GM04503 (cell line): ENCODE measurements at places on chromosomes 12 and 14.
A peak's percentile ranks its signal among the peaks of the same experiment; 100 is the strongest.

GRCh38 chr14:73896521-73896920, 9.9 kb downstream of the ZNF410 start:
- DNase-seq: no peak

DNA sequence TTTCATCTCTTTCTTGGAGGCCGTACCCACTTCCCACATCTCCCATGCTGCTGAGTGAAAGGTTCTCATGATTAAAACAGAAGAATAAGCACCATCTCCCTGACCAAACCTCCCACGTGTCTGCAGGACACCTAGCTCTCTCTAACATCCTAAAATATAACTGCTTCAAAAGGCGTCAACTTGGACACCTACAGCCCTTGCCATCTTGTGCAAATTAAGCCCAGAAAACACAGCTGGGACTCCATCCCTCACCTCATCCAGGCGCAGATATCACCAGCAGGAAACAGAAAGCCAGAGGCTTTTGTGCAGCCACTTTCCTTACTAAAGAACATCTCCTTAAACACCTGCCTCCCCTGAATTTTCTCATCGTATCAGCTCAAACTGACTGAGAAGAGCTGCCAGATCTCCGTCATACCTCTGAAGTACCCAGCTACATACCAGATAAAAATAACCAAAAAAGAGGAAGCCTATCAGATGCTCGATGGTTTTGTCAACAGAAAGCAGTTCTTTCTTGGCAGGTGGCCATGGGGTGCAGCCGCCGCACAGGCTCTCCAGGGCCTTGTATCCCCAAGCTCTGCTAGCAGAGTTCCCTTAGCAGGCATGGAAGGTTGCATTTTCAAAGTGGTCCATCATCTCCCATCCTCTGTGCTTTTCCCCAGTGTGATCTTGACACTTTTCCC, 28.8 kb downstream of the MAP3K9 start:
- no peak for DNase-seq

DNA sequence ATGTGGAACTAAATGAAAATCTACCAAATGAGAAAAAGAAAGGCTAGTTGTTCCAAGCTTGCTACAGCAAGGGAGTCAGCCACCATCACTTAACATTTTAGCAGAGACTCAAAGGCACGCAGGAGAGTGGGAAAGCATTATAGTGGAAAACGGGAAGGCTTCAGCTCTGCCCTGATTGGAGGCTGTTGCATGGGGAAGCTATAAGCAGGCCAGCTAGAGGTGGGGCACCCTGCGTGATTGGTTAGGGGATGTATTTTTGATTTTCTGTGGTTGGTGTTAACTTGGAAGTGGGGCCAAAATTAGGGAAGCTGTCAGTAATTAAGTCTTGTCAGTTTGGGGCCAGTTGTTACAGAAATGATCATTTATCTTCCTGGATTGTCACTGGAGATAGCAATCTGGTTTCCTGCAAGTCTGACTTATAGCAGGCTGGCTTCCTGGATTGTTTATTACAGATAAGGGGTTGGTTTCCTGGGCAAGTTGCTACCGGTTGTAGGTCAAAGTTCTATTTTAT, 93.9 kb downstream of the FAR2 start:
- DNase-seq: no peak

- DNase-seq: no peak
Measured at GRCh38 chr12:21907948-21908837, 33.0 kb downstream of the ABCC9 start.

DNA sequence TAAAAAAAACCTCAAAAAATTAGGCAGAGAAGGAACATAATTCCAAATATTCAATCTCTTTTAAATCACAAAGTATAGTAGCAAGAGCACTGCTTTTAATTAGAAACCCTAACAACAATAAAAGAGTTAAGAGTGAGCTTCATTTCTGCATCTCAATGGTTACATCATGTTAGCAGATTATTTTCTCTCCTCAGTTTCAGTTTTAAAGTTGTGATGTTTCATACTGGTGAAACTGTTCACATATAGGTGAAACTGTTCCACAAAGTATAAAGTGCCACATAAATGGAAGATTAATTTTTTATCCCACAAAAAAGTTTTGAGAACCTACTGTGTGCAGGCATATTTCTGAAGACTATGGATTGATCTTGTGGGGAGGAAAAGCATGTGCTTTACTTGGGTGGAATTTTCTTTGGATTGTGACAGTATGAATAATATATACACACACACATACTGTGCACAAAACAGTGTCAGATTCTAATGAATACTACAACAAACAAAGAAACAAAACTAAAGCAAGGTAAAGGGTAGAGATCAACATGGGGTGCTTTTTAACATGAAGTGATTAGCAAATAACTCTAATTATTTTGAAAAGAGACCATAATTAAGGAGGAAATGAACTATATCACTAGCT, 17.1 kb downstream of the LUM start:
- DNase-seq: no peak

GRCh38 chr14:105884808-105885281, 358.5 kb downstream of the TMEM121 start:
- no peak for DNase-seq

DNA sequence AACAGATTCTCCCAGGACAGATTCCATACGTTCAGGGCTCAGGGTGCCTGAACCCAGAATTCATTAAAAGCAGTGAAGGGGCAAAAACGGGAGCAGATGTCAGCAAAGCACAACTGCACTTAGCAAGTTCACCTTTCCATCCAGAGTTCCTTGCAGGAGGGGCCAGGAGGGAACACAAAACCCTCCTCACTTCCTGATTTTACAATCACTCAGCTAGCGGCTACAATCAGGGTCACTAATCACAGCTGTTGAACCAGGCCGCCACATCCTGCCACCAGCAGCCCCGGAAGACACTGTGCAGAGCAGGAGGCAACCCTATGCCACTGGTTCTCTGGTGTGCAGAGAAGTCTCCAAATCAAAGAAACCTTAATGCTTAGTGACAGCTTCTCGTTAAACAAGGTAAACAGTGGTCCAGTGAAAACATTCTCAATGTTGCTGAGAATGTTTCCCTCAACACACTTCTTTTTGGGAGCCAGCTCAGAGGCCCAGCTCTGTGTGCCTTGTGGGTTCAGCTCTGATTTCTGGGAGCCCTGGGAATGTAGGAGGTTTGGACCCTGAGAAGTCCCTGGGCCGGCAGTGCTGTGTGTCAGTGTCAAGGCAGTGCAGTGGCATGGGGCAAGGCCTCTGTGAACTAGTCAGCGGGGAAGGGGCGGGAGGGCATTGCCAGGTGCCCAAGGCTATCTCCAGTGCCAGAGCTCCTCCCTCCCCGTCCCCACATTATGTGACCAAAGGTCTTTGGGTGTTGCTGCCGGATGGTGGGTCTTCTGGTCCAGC, 54.5 kb downstream of the VCPKMT start:
- DNase-seq: no peak

DNA sequence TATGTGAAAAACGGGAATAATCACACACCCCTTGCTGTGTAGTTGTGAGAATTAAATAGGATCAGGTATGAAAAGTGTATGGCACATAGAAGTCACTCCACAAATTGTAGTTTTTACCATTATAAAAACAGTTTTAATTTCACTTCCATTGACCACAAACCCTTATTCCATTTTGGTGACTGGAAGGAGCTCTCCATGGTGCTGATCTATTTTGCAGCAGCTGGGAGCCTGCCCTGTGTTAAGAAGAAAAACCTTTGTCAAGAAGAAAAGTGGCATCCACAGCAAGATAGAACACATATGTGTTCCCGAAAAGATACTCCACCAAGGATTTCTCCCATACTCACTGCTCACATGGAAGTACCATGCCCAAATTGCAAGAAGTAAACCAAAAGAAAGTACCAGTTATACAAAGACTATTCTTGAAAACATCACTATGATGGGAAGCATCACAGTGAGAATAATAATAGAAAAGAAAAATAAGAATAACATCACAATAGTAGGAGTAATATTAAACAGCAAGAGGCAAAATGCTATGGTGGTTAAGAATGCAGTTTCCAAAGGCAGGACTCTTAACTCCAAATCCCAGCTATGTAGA, 58.7 kb downstream of the TUNAR start:
- no peak for DNase-seq

DNA sequence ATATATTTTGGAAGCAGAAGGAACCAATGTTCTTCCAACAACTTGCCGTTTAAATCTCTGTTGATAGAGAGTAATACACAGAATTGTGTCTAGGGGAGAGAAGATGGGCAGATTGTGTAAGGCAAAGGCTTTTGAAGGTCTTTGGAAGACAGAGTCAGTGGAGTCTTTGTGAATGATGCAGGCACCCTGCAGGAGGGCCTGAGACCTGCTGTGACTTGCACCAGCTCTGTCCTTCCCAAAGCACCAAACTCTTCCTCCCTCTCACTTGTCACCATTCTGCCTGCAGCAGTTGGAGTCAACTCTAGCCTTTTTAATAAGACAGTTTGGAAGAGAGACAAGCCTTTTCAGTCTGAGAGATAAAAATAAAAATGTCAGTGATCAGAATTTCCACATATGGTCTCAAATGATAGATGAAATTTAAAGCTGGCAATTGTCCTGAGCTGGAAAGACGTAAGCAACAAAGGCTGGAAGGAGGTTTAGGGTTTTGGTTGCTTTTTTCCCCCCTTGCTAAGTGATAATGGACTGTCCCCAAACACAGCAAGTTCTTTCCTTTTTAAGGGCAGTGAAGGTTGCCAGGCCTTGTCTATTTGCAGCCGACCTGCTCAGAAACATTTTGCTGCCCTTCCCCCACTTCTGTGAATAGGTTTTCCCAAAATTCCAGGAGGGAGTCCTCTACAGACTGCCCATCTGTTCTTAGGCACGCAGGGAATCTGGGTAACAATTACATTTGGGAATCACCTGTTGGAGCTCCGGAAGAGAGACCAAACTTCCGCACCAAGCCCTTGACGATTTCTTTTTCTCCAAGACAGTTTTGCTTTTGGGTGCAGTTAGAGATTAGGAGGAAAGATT, 103.0 kb upstream of the NTF3 start:
- no peak for DNase-seq

DNA sequence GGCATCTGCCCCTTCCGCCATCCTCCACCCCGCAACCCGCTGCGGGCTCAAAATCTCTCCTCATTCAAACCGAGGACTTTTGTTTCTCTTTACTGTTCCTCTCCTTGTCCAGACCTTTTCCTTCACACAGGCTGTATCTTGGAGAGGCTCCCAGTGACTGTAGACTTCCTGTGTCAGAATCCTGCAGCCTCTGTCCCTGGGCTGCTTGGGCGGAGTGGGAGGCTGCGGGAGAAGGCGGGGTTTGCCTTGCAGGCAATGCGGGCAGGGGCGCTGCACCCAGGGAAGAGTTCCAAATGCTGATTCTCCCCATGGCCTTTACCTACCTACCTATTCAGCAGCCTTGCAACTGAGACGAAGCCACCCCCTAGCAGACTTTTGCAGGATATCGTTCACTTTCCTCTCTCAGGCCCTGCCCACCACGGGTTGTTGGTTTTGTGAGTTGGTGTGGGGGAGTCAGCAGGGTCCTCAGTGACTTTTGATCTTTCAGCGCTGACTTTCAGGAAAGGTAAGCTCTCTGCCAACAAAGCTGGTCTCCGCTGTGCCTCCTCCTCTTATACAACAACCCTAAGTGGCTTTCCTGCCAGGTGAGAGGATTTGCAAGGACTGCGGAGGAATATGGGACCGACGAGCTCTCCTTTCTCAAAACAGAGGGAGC, 79.0 kb upstream of the KCNA1 start:
- no peak for DNase-seq

DNA sequence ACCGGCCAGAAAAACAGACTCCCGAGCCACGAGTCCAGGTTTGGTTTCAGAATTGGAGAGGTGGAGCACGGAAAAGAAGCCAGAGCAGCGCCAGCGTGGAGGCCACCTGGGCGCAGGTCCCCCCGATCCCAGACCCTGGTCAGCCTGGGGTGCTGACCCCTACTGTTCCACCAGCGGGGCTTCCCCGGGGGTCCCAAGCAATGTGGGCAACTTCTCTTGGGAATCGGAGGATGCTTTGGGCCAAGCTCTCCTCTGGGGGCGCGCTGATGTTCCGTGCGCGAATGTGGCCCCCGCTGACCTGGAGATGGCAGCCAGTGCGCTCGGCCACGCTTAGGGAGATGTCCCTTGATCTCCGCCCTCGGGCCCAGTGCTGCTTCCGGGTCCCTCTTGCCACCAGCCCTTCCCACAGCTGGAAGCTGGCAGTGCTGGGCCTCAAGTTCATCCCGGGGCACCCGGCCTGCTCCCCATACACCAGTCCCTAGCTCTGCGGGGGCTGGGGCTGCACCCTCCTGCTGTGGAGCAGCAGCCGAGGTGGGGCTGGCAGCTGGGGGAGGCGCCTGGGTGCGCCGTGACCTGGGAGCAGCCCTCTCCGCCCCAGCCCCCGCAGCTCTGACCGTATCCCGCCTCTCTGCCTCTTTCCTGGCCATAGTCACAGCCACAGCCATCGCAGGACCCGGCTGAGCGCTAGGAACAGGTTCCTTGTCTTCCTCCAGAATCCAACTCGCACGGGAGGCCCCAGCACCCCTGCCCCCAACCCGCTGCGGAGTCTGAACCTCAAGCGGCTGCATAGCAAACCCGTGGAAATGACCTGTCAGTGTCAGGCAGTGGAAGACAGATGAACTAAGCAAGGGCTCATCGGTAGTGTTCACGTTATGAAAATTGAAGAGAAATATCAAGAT, 91.2 kb downstream of the RCOR1 start:
- DNase-seq: no peak

DNA sequence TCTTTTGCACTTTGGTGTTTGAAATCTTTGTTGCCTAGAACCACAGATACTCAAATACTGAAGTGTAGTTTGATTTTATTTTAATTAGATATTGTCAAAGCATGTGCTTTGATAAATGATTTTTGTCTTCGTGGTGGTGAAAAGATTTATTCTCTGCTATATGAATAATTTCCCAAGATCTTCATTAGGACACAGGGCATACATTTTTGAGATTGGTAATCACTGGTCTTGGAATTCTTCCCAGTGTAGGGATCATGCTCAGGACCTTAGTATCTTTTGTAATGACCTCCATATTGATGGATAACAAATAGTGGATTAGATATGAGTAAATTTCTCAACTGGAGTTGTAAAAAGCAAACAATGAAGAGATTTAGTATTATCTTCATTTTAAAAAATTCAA, 28.2 kb downstream of the TBK1 start:
- peak; percentile 59 for DNase-seq

DNA sequence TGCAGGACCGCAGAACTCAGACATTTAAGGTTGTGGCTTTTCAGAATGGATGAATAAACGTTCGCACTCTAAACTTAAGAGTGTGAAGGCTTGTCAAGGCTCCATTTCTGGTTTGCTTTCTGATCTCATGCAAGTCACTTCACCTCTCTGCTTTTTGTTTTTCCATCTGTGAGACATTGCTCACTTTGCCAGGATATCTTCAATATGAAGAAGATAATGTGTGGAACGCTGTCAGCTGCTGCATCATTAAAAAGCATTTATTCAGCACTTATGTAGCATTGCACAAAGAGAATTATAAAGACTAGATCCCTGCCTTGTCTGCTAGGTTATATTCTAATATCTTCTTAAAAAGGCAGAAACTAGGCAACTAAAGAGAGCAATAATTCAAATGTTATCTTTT, 172.2 kb downstream of the CACNA1C start:
- DNase-seq: no peak

- DNase-seq: no peak
Measured at GRCh38 chr12:108078428-108078827, 50.7 kb upstream of the WSCD2 start.

GRCh38 chr12:67916266-67916970, 72.8 kb upstream of the IFNG-AS1 start:
- DNase-seq: peak; percentile 50
